Suprapubic skin (tissue), 4 donors: ENCODE measurements at places on chromosomes 5 and 9. TPM values are rescaled to one million over a fixed set of nuclear protein-coding genes. Genes with fewer than 3 reads are reported as not detected.

The SPATA31A1 gene
- total RNA-seq = not detected

The CD72 gene
- total RNA-seq = 16.7 TPM

The TEX48 gene
- not detected for total RNA-seq

The FBXL17 gene
- 22.2 TPM for total RNA-seq

- DNase-seq = no peak
- H3K4me3 ChIP-seq = no peak overlapping the region
- H3K27ac ChIP-seq = no peak overlapping the region
Measured at GRCh38 chr5:131991593-131992324, 19.7 kb downstream of the ACSL6 start.
